ENCODE measurements at places on chromosomes 5 and 9.

DNA sequence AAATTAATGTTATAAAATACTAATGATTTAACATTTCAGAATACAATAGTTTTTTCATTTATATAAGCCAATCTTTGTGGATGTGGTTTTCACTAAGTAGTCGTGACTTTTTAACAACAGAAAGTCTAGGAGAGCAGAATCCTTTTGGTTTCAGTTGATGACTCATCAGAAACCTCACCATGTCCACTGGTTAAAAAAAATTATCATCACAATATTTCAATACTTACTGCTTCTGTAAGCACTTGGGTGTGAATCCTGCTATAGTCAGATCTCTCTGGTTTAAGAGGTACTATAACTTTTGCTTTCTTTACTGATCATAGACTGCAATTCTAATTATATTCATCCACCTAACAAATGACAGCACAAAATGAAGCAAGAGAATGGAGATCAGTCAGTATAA lies 77.2 kb downstream of the MRPS30 start:
- DNase-seq: no peak

- DNase-seq: no peak
Measured at GRCh38 chr9:95213117-95213516, 104.4 kb downstream of the FANCC start.

DNA sequence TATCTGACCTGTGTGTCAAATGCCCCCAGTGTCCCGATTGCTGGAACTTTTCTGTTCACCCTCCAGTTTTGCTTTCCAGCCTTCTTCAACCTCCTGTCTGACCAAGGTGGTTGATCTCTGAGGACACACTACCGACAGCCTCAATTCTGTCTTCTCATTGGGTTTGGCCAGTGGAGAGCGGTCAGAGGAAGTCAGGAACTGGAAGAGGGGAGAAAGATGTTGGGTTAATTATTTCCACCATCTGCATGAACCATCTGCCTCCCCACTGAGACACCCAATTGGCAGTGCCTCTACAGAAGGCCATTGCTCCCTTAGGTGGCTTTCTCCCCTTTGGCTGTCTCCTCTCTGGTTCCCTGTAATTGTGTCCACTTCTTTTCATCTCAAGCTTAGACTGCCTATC lies 154.3 kb upstream of the RAI14 start:
- no peak for DNase-seq

- no peak for DNase-seq
Measured at GRCh38 chr5:176817841-176818377, 7.5 kb downstream of the UNC5A start.

GRCh38 chr9:126423142-126423915 lies 96.7 kb downstream of the MVB12B start:
- no peak for DNase-seq
